ENCODE measurements at places on chromosomes 4 and X.

DNA sequence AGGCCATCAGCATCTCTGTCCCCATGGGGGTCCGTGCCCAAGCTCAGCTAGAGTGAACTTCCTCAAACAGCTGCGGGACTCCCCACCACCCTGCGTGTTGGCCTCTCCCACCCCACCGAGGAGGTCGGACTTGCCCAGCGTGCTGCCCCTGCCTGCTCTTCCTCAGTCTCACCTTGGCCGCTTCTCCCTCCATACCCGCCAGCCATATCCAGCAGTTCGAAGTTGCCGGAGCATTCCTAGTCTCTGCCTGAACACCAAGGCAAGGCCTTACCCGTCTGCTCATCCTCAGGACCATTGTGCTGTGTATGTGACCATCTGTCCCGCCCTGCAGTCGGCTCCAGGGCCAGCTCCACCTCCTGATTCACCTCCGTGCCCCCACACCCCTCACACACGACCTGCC, 84.5 kb downstream of the WFS1 start:
- no peak for DNase-seq

GRCh38 chr4:25160714-25161592, 704 bp upstream of the SEPSECS start:
- DNase-seq = no peak

- DNase-seq = no peak
Observed at GRCh38 chr4:153535772-153536513, 69.8 kb downstream of the TMEM131L start.

- DNase-seq = no peak
Observed at GRCh38 chr4:81845273-81845672, 373.6 kb upstream of the RASGEF1B start.

- DNase-seq = no peak
Observed at GRCh38 chr4:151522866-151523519, 114.0 kb downstream of the FHIP1A start.

- no peak for DNase-seq
Observed at GRCh38 chrX:131725001-131725654, 181.3 kb downstream of the OR13H1 start.

DNA sequence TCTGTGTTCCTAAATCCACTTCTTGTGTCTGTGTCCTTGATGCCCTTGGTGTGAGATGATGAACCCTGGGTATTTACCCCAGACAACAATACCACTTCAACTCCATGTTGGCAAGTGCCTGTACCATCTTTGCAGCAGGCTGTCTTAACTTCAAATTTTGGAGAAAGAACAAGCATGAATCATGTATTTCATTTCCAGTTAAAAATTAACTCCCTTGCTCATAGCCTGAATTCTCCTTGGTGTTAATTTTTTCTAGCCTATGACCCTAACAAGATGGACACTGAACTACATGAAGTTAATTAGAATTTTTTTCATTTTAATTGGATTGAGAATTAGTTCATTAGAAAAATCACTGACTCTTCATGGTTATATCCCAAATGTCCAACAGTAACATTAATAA, 267.8 kb upstream of the INTU start:
- DNase-seq = no peak

GRCh38 chr4:89379511-89380044, 72.0 kb upstream of the GPRIN3 start:
- DNase-seq = no peak

DNA sequence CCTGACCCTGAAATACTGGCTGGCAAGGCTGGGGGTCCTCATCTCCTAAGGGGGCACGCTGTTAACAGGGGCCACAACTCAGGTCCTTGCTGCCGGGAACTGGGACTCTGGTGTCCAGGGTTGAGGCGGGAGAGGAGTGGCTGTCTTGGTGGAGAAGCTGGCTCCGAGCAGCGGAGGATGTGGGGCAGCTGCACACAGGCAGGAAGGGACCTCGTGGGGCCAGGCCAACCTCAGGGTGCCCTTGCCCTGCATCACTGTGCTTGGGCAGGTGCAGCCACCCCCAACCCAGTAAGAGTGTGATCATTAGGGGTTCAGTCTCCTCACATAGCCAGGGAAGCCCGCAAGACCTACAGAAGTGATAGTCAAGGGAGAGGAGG, 12.6 kb upstream of the PDE6B start:
- no peak for DNase-seq

DNA sequence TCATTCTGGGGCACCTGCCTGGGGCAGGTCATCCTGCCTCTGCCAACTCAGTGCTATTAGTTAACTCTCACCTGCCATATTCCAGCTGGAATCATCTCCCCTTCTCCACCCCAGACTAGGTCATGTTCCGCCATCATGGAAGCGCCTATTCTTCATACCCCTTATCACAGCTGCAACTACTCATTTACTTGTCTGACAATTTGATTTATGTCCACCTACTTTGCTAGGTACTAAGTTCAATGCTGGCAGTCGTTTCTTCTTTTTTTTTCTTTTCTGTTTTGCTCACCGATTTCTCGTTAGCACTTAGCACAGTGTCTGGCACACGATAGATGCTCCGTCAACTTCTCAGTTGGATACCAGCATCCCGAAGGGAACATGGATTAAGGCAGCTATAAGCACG, 1.1 kb upstream of the FMR1 start:
- DNase-seq = no peak

- DNase-seq = no peak
Observed at GRCh38 chr4:42655269-42655637, 1.7 kb downstream of the ATP8A1 start.

DNA sequence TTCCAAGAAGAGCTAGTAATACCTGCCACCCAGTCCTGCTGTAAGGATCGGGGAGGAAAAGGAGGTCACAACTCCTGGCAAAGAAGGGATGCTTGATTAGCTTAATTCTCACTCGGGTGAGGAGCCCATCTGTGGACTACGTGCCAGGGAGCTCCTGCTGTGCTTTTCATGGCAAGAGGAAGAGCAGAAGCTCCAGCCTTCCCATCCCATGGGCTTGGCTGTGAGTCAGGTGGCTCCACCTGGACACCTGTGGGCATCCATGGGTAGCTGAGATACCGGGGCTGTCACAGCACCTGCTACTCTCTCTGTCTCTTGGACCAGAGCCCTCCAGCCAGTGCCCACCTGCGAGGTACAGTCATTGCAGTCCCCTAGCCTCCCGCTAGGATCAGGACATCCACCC, 18.0 kb downstream of the CLNK start:
- DNase-seq = no peak

DNA sequence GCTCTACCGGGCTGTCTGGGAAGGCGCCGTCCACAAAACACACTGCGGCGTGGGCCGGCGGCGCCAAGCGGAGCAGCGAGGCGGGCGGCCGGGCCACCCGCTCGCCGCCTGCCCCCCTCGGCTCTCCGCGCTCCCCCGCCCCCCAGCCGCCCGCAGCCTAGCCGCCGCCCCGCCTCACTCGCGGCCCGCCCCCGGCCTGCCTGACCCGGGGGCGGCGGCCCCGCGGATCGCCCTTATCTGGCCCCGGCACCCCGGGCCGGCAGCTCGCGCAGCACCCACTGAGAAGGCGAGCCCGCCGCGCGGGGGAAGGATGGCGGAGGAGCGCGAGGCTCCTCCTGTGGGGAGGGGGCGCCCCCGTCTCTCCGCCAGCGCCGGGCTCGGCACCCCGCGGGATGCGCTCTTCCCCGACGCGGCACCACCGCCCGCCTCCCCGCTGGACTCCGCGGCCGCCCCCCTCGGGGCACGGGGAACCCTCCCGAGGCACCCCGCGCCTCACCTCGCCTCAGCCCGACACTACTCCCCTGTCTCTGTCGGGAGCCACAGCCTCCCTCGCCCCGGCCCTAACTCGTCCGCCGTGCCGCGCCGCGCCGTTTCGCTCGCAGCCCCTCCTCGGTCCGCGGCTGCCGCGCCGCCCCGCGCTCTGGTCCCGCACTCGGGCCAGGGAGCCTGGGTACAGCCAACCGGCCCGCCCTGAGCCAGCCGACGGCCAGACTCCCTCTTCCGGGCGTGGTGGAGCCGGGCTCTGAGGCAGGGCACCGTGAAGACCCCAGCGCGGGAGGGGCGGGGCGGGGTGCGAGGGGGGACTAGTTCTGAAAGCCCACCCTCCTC, 566 bp downstream of the ATP11C start:
- peak; percentile 0 for DNase-seq

DNA sequence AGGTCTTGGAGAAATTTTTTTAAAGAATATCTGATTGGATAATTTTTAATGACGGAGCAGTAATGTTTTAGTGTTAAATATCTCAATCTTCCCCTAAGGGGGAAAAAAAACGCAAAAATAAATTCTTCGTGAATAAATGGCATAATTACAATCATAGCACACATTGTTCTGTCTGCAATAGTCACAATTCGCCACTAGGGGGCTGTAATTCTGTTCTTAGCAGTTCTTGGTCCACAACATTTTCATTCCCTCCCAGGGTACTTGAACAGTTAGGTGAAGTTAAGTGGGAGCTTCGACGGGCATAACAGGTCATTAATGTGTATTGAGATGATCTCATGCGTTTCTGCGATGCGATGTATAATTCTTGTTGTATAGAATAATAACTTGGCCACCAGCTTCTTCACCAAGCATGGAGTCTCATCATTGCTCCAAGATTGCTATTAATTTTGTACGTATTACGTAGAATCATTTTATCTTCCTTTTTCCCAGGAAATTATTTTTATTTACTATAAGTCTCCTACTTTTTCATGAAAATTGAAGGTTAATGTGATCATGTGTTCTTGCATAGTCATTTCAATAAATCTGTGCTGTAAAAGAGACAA, 27.2 kb downstream of the HTR2C start:
- no peak for DNase-seq

- no peak for DNase-seq
Observed at GRCh38 chr4:1171311-1172227, 814 bp downstream of the SPON2 start.

DNA sequence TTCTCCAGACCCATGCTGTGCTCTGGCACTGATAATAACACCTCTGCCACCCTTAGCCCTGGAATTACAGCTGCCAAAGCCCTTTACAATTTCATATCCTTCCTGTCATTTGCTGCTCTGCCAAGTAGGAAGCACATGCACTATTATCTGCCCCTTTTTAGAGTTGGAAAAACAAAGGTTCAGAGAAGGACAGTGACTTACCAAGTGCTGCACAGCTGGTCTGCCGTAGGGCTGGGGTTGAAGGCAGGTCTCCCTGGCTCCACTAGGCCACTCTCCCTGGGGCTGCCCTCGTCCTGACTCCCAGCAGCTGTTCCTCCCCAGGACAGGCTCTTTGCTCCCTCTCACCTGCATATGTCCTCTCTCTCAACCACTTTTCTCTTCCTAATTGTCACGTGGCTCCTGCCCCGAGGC, 73.4 kb downstream of the ANAPC4 start:
- no peak for DNase-seq

- DNase-seq = no peak
Observed at GRCh38 chr4:14700083-14700482, 302.2 kb upstream of the CPEB2 start.

GRCh38 chr4:2061186-2062131, 2.3 kb downstream of the NAT8L start:
- no peak for DNase-seq

DNA sequence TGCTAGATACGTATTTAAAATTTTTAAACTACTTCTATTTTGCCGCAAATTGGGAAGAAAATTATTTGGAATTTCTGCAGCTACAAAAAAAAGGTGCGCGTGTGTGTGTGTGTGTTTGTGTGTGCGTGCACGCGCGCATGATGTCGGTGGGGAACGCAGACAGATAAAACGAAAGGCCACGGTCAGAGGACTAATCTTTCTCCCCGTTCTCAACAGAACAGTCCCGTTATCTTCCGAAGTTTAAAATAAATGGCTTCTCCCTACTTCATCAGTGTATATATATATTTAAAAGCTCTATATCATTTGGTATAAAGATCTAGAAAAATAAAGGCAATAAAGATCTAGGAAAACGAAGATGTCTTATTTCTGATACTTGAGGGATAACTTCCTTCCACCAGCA, 1.5 kb downstream of the MGARP start:
- no peak for DNase-seq

DNA sequence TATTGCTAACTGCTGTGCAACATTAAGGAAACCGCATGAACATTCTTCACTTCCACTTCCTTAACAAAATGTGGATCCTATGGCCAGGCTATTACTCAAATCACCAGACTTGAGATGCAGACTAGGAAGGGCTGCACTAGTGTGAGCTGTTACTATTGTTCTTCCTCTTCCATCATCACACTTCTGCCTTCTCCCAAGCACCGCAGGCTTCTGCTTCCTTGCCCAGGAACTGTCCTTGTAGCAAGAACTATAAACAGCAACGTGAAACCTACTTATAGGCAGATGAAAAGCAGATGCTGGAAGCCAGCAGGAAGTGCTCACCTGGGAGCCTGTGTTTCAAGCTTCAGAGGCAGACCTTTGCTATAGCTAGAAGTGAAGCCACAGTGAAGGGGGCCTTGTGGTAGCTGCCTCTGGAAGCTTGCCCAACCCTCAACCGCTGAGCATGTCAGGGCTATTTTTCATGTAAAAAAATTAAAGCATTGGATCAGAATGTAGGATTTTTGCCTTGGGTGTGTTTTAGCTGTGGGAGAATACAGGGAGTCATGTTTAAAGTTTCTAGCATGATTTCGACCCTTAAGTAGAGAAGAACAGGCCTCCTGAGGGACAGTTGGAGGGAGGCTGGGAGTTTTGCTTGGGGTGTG, 43.9 kb downstream of the CLNK start:
- peak; percentile 52 for DNase-seq

DNA sequence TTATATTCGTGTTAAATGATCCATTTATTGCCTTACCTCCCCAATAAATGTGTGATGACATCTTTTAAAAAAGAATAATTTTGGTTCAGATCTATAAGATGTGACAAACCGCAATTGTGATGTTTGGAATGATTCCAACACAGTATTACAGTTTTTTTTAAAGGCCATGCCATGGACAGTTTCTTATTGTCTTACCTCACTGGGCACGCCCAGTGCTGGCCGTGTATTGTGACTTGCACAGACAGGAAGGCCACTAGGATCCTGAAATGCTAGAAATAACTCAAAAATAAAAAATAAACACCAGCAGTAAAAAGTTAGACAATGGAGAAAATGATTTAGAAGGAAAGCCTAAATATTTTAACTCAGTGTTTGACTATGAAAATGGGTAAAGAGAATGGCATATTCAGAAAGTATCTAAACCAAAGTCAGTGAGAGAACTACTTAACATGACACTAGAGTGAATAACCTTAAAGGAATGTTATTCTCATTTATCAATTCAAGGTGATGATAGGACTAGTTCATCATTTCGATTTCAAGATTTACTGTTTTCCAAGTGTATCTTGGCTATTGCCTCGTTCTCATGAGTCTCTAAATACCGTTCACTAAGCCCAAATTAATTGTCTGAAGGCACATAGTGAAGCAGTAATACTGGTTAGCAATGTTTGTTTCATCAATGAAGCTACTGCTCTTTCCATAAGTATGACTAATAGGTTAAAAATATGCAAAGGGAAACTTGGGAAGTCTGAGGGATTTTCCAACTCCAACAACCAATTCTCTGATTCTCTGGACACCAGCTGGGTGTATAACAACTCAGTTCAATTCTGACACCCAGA, 46.1 kb upstream of the VEGFC start:
- DNase-seq = no peak
